Progenitor cell of endocrine pancreas (in vitro differentiated cells): ENCODE measurements at places on chromosomes 13 and 19. TPM values are rescaled to one million over a fixed set of nuclear protein-coding genes. Genes with fewer than 3 reads are reported as not detected.

Gene PET100
- total RNA-seq = 150 and 184 TPM in 2 replicates

Gene ZSCAN4
- total RNA-seq = not detected in 2 replicates

Gene VSTM1
- total RNA-seq = not detected in 2 replicates

DNA sequence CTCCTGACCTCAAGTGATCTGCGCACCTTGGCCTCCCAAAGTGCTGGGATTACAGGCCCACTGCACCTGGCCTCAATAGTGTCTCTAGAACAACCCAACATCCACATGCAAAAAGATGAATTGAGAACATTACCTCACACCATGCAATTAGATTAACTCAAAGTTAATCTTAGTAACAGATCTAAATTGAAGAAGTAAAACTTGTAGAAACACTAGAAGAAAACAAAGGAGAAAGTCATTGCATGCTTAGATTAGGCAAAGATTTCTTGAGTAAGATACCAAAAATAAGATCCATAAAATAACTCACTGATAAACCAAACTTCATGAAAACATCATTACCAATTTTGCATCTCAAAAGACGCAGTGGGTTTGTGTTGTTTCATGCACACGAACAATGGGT, 2.8 kb downstream of the CPAMD8 start:
- no peak for DNase-seq

DNA sequence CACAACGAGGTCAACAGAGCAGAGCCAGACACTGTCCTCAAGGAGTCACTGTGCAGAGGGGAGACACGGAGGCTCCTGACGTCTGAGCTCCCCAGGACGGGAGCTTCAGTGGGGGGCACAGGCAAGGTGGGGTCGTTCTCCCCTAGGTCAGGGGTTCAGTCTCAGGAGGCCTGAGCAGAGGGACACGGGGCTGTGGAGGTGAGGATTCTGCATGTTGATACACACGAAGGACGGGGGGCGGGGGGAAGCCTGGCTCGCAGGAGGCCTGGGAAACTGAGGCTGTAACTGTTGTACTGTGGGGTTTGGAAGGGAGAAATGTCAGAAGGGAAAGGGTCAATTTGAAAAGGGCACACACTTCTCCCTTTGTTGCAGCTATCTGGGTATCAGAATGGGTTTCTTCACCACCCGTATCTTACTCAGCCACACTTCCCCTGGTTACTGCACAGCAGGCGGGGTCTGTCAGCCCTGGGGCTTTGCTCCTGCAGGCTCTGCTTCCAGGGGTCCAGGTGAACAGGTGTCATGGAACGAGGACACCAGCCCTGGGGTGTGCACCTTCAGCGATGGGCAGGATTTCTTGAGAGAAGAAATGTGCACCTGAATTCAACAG, 748 bp upstream of the SIGLEC8 start:
- no peak for DNase-seq

- DNase-seq = no peak
Observed at GRCh38 chr19:18230941-18231734, 4.9 kb upstream of the PDE4C start.

- no peak for DNase-seq
Observed at GRCh38 chr19:43804432-43804831, 2.2 kb upstream of the LYPD5 start.

DNA sequence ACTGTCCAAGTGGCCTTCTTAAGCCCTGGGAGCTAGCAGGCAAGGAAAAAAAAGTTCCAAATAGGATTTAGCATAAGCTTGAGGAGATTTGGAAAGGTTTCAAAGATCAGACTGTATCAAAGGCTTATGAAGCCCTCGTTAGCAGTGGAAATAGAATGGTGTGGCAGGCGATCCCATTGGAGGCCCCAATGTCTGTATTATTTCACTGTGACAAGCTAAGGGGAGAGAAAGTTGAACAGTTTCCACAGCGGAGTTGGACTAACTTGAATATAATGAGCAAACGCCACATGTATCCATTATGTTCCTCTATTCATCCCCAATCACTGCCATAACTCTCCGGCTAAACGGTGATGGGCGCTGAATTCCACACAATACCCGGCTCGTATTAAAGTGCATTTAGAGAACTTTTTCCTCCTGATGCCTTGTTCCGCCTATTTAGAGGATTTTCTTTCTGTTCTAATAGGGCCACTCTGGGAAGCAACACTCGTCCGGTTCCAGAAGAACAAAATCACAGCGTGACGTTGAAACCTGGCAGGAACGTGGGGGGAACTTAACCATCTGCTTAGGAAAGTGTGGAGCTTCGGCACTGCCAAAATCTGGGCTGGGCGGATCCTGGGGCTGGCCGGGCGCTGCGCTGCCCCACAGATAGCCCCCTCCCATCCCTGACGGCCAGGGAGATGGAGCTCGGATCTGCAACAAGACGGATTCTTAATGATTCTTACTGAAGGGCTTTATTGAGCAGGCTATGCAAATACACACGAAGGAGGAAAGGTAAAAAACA, 1.0 kb upstream of the PCDH8 start:
- no peak for DNase-seq

- no peak for DNase-seq
Observed at GRCh38 chr13:27637289-27637626, 15.6 kb downstream of the POLR1D start.
